Brain (organoid and tissue), 16 donors: ENCODE measurements at places on chromosomes 5 and 9. TPM values are rescaled to one million over a fixed set of nuclear protein-coding genes. Genes with fewer than 3 reads are reported as not detected.

PAEP gene
- not detected for polyA plus RNA-seq

STPG3 gene
- polyA plus RNA-seq: not detected

GFI1B gene
- polyA plus RNA-seq: not detected

PCDHGA7 gene
- 0.93 TPM for polyA plus RNA-seq

FBLL1 gene
- polyA plus RNA-seq: 33.1 TPM

SLC27A6 gene
- polyA plus RNA-seq: 0.68 TPM

PCDHGA10 gene
- polyA plus RNA-seq: 2.3 TPM

ADAM19 gene
- polyA plus RNA-seq: 2.9 TPM

IFNA13 gene
- polyA plus RNA-seq: not detected

CDHR2 gene
- 0.29 TPM for polyA plus RNA-seq

SOWAHA gene
- 9.5 TPM for polyA plus RNA-seq

ARID3C gene
- polyA plus RNA-seq: not detected

FBXL7 gene
- 18.8 TPM for polyA plus RNA-seq

S100Z gene
- not detected for polyA plus RNA-seq

EIF4EBP3 gene
- 14.9 TPM for polyA plus RNA-seq

PCDH12 gene
- 3.0 TPM for polyA plus RNA-seq

PROB1 gene
- polyA plus RNA-seq: 1.7 TPM

ERBIN gene
- 9.2 TPM for polyA plus RNA-seq

FOXD4 gene
- not detected for polyA plus RNA-seq

SPINK6 gene
- not detected for polyA plus RNA-seq

FBXO4 gene
- 6.6 TPM for polyA plus RNA-seq

PTCD2 gene
- 2.1 TPM for polyA plus RNA-seq

APC gene
- 9.2 TPM for polyA plus RNA-seq

F12 gene
- polyA plus RNA-seq: 3.7 TPM

TNFSF8 gene
- polyA plus RNA-seq: 0.27 TPM

CACNA1B gene
- 13.6 TPM for polyA plus RNA-seq

DDX4 gene
- not detected for polyA plus RNA-seq

FABP6 gene
- 7.7 TPM for polyA plus RNA-seq
